Esophagus squamous epithelium (tissue), 5 donors: ENCODE measurements at places on chromosomes 16 and 17.

DNA sequence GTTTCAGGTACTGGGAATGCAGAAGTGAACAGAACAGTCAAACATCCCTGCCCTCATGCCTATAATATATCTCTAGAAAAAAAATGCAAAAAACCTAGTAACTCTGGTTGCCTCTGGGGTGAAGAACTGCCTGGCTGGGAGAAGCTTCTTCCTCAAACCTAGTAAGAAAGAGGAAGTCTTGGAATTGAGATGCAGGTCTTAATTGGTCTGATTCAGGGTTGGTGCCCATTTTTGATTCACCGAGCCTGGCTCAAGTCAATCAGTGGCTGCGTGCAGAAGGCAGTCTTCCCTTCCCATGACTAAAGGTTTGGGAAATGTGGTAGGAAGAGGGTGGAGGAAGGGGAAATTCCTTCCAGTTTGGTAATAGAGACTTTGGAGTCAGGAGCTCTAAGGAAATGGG is 22.4 kb downstream of the CDRT15 start:
- no peak for DNase-seq

DNA sequence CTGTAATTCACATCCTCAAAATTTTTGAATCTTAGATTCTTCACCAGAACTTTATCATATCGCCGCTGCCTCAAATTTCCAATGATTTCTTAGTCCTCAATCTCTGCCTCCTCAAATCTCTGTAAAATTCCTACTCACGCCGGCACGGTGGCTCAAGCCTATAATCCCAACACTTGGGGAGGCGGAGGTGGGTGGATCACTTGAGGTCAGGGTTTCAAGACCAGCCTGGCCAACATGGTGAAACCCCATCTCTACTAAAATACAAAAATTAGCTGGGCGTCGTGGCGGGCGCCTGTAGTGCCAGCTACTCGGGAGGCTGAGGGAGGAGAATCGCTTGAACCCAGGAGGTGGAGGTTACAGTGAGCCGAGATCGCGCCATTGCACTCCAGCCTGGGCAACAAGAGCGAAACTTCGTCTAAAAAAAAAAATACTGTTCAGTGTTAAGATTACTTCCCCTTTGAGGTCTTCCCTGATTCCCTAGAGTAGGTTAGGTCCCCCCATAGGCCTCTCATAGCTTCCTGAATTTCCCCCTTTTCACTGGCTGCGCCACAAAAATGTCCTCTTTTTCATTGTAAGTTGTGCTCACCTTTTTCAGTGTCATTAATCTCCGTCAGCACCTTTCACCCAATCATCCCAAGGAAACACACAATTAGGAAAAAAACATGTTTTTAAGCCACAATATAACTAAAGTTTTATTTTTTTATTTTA is 919 bp upstream of the CBX1 start:
- no peak for DNase-seq

GRCh38 chr17:50352072-50352692 is 6.3 kb downstream of the XYLT2 start:
- DNase-seq = no peak

DNA sequence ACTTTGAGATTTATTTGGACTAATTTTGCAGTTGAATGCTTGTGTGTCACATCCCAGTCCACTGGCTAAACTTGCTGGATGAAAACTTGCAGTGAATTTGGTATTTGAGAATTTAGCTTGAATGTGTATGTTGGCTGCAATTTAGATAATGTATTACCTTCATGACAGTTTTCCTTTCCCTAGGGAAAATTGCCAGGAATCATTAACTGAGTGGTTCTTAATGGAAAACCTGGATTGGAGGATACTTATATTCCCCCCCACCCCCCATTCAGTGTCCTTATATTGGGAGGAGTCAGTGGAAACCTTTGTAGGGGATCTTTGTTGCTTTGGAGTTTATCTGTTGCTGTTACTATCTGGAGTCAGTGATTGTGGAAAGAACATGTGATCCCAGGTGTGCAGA is 67.6 kb downstream of the KPNA2 start:
- DNase-seq = no peak

DNA sequence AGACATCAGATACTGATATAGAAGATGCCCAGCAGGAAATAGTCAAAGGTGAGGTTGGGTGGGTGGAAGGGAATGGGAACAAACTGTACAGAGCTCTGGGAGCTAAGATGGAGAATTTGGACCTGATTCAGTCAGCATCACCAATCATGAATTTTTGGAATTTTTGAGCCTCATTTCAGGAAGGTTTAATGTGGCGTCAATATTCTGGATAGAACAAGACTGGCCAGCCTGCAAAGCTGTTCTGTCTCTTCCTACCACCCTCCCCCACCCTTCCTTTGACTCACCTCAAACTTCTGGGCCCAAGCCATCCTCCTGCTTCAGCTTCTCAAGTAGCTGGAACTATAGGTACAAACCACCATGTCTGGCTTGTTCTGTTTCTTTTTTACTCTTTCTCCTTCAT is 32.6 kb downstream of the CTCF start:
- DNase-seq = no peak

DNA sequence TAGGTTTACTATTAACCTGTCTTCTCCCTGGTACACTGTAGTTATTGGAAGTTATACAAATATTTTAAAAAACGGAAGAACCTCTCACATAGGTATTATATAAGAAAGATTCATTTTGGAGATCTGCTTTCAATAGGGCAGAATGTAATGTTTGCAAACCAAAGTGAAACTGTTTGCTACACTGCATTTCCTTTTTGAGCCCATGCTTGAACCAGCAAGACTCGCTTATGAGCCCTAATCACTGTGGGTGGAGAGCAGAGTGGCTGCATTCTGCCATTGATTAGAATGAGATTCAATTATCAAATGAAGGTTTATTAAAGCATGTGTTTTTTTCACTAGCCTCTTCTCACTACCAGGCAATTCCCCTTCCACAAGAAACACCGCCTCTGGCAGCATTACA is 589.7 kb downstream of the CDH11 start:
- no peak for DNase-seq

DNA sequence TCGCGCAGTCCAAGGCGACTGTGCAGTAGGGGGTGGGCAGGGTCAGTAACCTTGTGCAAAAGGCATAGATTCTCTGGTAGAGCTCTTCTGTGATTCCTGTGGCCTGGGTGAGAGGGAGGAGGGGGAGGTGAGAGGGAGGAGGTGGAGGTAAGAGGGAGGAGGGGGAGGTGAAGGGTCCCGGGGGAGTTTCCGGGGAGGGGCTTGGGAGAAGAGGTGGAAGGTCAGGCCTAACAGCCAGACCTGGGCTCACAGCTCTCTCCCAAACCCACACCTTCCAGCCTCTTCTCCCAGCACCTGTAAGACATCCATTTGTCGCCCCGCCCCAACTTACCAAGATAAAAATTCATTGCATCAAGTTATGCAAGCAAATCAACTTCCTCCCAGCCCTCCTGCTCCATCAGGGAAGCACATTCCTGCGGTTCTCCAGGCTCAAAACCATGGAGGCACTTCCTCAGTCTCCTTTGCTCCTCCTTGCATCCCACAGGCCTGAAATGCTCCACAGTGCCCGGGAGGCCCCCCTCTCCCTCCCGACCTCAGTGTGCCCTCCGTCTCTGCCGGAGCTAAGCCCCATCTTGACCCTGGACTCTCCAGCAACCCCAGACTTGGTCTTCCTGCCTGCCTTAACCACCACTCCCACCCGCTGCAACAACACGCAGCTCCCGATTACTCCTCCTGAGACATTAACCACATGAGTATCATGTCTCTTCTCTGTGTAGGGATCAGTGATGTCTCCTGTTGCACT is 30.5 kb downstream of the PIK3R6 start:
- no peak for DNase-seq

DNA sequence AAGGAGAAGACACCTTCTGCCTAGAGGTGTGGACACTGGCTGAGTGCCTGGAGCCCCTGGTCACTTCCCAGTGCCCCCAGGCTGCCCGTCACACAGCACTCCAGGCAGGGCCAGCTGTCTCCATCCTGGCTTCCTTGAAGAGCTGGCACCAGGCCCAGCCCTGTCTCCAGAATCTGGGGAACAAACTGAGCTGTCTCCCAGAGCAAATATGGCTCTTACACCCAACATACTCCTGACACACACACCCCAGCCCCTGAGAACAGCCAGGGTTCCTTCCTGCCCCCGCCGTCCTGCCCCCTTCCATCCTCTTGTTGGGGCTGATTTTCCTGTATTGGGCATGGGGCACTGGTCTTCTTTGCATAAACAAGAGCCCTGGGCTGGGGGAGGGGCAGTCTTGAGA is 9.1 kb downstream of the NHERF1 start:
- DNase-seq = no peak

GRCh38 chr16:11605891-11606290 is 19.2 kb upstream of the LITAF start:
- no peak for DNase-seq

- no peak for DNase-seq
Observed at GRCh38 chr17:58985971-58986370, 120.7 kb downstream of the TRIM37 start.

GRCh38 chr16:68954911-68955635 is 111.7 kb downstream of the TANGO6 start:
- no peak for DNase-seq

GRCh38 chr17:58327363-58328194 is 1.0 kb downstream of the TSPOAP1 start:
- no peak for DNase-seq

DNA sequence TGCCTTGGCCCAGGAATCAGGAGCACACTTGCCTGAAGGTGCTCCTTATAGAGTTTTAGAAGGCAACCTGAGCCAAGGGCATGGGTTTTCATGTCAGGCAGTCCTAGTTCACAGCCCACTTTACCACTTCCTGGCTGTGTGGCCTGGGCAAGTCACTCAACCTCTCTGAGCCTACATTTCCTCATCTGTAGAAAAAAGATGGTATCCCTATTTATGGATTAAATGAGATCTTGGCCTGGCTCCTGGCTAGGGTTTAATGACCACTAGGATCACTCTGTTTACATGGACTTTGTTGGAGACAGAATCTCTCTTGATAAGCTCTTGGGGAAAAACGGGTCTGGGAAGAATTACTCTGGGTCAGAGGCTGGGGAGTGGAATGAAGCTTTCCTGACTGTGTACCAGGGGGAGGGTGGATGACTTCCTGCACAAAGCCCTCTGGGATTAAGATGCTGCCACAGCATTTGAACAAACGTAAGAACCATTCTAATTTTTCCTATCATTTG is 2.3 kb downstream of the MT2A start:
- no peak for DNase-seq

DNA sequence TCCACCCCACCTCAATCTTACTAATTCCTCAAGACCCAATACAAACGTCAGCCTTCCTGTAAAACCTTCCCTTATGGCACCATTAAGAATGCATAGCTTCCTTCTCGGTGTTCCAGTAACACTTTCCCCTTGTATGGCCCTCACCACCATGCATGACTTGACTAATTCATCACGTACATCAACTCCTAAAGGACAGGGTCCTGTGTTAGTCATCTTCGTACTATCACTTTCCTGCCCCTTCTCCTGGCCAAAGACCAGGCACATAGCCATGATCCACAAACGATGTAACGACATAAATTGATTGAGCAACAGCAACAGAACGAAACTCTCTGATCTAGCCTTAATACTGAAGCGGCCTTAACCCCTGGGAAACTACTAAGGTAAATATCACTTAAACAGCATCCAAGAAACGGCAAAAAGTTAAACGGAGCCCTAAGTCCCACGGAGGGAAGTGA is 612 bp downstream of the PSMD12 start:
- DNase-seq = no peak

DNA sequence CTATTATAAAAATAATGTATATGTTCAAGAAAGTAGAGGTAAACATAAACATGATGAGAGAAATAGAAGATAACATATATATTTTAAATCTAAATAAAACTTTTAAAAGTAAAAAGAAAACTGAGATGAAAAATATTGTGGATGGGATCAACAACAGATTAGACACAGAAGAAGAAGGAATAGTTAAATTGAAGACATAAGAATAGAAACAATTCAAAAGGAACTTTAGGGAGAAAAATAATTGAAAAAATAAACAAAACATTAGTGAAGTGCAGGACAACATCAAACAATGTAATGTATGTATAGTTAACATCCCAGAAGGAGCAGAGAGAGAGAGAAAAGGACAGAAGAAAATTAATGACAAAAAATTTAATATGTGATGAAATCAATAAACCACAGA is 228.1 kb upstream of the TNRC6C start:
- no peak for DNase-seq

DNA sequence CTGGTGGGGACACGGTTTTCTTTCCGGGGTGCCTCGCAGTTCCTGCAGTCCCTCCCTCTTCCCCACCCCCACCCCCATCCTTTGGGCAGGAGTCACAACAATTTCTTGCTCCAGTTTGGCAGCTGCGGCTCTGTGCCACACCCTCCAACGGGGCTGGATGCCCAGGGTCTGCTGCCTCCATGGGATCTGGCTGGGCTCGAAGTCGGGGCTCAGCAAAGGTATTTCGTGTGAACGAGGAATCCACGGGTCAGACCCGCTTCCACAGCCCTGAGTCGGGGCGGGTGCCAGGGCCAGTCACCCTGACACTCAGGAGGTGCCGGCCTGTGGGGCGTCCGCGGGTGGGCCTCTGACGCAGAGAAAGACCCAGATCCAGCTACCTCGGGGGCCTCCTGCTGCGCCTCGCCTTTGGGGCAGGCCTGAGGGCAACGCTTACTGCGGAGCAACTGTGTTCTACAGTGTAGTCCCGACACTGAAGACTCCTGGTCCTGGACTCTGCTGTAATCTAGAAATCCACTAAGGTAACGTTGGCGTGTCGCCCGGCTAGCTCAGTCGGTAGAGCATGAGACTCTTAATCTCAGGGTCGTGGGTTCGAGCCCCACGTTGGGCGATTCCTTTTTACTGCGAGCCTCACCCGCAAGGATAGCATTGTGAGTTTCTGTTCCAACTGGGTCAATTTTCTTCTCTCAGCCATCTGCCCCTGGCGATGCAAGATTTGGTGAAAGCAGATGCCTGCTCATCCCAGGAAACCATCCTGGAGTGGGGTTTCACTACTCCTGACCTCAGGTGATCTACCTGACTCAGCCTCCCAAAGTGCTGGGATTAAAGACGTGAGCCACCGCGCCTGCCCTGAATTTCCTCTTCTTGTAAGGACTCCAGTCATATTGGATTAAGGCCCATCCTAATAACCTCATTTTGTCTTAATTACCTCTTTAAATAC is 12.6 kb upstream of the OR1F1 start:
- DNase-seq = no peak
